Cortex of kidney (tissue), 1 donor: ENCODE measurements at places on chromosomes 11 and 22.

- DNase-seq, result no peak
Measured at GRCh38 chr11:80958361-80958760, 1517.5 kb upstream of the TENM4 start.

DNA sequence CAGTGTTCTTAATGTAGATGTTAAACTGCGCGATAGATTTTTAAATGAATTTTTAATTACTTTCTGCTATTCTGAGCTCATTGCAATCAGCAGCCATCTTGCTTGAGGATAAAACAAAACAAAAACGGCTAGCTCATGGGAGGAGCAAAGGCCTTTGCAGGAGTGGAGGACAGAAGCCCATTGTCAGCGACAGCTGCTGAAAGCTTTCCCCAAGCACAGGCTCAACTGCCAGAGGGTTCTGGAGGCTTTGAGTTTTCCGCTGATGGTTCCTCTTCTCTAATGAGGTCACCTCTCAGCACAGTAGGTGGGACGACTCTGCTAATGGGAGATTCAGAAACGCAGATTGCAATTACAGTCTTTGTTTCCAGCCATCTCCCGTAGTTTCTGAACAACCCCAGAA, 167.1 kb upstream of the TTC12 start:
- DNase-seq, result no peak

DNA sequence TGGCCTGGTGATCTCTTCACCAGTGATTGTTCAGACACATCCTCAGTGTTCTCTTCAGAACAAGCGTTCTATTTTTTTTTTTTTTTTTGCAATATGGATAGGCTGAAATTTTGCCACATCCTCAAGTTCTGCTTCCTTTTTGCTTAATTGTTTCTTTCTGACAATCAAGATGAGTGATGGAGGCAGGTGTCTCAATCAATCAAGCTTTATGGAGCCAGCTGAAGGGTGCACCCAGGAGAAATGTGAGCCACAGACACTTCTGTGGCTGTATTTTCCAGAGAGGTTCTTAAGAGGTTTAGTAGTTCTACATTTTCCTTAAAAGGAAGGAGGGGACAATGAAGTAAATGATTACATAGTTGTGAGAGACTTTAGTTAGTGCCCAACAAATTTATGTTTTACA, 43.9 kb upstream of the ASPHD2 start:
- no peak for DNase-seq

GRCh38 chr11:61609000-61609979, 28.4 kb upstream of the SYT7 start:
- DNase-seq, result no peak

DNA sequence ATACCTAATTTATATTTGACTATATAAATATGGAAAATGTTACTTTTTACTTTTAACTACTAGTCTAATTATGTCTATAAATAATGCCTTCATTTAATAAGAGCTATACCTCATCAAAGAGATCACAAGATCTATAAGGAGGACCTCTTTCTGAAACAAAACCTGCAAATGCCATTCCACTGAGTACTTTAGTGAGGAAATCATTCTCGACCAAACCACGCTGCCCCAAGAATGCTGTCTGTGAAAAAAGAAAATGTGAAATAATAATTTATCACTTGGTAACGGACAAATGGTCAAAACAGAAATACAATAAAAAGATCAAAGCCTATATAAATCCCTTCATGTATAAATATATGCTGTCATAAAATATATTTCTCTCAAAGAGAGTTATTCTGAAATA, 301.7 kb downstream of the SBF2 start:
- no peak for DNase-seq

- DNase-seq, result no peak
Measured at GRCh38 chr11:1153951-1154493, 3.7 kb upstream of the MUC5AC start.

- no peak for DNase-seq
Measured at GRCh38 chr11:40376331-40376730, 1083.1 kb downstream of the LRRC4C start.

DNA sequence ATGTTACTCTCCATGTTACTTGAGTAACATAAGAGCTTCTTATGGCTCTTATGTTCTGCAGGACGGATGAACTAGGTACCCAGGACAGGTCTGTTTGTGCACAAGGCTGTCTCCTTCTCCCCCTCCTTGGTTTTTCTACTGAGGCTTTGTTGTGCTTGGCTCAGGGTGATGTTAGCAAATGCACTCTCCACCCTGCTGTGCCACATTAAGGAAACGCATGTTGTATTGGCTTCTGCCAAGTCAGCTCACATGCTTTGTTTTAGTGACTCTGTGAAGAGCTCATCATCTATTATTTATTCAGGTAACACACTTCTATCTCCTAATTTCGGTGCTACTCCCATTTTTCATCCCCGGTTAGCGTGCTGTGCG, 108.3 kb downstream of the PTPRJ start:
- DNase-seq, result no peak

DNA sequence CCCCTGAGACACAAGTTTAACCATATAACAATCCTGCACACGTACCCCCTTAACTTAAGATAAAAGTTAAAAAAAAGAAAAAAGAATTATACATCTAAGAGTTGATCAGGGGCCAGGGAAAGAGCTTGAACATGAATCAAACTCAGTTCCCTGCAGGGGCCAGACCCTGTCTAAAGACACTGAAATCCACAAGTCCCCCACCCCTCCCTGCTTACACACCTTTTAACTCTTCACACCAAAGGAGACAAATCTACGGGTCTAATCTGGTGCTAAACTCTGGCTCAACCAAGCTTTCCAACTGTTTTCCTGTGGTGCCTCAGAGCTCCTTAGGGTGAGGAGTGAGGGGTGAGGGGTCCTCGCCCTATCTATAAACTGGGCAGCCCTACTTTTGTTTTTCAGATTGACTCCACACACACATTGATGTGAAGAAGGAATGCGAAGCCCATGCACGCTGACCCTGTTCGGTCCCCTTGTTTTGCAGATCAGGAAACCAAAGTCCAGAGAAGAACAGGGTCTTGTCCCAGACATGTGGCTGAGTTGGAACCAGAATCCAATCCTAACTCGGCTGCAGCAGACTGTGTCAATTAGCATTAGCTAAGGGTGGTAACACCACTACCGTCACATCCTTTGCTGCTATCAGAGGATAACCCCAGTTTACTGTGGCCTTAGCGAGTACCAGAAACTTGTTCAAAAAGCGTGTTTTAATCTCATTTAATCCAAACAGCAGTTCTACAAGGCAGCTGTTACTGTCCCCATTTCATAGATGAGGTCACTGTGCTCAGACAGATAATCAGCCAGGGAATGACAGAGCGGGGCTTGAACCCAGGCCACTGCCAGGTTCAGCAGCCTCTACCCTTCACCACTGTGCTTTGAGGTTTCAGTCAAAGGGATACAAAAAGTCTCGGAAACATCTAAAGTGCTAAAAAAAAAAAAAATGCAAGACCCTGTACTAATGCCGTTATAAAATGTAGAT, 145.2 kb upstream of the SYT13 start:
- DNase-seq, result no peak

DNA sequence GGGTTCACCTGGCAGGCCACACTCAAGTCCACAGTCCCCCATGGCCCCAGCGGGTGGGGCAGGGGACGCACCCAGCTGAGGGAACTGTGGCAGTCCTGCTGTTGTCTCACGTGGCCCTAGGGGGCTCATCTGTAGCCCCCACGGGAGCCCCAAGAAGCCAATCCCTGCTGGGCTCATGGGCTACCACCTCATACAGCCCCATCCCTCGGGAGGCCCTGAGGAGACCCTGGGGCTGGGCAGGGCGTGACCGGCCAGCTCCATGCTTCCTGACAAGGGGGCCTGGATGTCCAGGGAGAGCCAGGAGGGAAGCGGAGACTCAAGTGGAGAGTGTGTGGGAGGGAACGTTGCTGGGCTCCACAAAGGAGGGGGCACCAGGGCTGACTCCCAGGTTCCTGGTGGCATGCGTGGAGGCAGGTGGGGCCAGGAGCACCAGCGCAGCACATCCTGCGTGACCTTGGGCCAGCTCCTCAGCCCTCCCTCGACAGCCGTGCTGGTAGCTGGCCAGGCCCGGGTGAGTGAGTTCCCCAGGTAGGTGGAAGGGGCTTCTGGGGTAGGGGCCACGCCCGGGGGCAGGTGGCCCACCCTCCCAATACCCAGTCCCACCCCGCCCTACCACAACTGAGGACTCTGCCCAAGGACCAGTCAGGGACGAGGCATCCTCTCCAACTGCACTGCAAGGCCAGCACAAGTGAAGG, 7.9 kb downstream of the RTN4R start:
- DNase-seq, result no peak

DNA sequence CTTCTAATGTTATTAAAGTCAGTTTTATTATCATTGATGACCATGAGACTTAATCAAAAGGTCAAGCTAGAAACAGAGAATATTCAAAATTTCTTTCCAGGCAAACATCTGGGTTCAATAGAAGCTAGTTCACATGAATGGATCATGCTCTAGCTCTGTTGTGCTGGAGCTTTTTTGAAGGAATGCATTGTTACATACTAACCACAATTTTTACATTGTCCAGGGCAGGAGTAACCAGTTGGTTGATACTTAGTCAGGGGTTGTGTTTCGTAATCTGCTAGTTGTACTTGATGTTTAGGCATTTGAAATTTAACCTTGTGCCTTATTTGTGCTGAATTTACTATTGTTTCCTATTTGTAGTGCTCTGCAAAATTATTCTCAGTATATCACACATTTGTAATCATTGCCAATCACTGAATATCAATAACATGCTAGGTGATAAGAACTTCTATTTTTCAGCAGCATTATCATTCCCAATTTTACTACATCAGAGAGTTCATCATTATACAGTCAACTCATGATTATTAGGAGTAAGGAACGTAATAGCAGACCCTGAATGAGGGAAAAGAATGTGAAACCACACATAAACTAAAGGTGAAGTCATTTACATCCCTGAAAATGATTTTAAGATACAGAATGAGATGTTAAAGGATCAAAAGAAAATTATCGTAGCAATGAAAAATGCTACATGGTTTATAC, 23.2 kb downstream of the NF2 start:
- no peak for DNase-seq

GRCh38 chr11:115873813-115874212, 369.6 kb upstream of the CADM1 start:
- DNase-seq, result no peak

- no peak for DNase-seq
Measured at GRCh38 chr11:72589802-72590761, 84.1 kb downstream of the PDE2A start.

- no peak for DNase-seq
Measured at GRCh38 chr22:10741210-10741609, 4786.8 kb upstream of the OR11H1 start.

- no peak for DNase-seq
Measured at GRCh38 chr11:22192289-22192641, 620 bp upstream of the ANO5 start.

GRCh38 chr11:15758857-15759465, 597.4 kb downstream of the SOX6 start:
- DNase-seq, result no peak

DNA sequence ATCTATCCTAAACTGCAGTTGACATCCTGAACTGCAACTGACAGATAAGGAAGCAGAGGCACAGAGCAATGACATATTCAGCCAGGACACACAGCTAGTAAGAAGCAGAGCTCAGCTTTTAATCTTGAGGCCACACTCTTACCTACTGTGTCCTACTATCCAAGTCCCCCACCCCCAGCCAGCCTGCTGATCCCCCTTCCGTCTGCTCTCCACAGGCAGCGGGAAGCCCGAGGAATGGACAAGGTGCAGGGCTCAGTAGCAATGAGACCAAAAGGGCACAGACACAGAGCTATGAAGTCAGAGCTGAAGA, 4.3 kb downstream of the POLR3H start:
- no peak for DNase-seq
